ENCODE measurements at places on chromosomes 16 and 17. TPM values are rescaled to one million over a fixed set of nuclear protein-coding genes. Genes with fewer than 3 reads are reported as not detected.

LAT gene
- 8.6 TPM for total RNA-seq

CCL16 gene
- not detected for total RNA-seq

DNA sequence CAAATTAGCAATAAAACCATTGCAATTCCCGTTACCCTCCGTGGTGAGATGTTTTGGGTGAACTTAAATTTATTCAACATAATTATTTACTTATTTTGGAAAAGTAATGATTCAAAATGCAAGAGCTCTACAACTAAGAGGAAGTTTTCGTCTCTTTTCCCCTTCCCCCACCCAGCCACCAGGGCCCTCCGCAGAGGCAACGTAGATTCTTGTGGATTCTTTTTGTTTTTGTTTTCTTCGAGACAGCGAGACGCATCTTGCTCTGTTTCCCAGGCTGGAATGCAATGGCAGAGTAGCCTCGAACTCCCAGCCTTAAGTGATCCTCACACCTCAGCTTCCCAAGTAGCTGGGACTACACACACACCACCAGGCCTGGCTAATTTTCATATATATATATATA, 19.2 kb downstream of the CCDC40 start:
- H3K4me1 ChIP-seq, result no peaks in the 10 kb centered on the region
- no peak overlapping the region for H3K27ac ChIP-seq
- no peak overlapping the region for H3K4me3 ChIP-seq
- no peaks in the 10 kb centered on the region for H3K27me3 ChIP-seq

GRCh38 chr17:44585315-44585714, 28.0 kb downstream of the FZD2 start:
- H3K36me3 ChIP-seq, result no peaks in the 10 kb centered on the region
- DNase-seq, result peak; percentile 50
- no peak overlapping the region for H3K27ac ChIP-seq
- H3K4me1 ChIP-seq, result no peaks in the 10 kb centered on the region
- no peak overlapping the region for H3K4me3 ChIP-seq

C17orf113 gene
- not detected for total RNA-seq

DNA sequence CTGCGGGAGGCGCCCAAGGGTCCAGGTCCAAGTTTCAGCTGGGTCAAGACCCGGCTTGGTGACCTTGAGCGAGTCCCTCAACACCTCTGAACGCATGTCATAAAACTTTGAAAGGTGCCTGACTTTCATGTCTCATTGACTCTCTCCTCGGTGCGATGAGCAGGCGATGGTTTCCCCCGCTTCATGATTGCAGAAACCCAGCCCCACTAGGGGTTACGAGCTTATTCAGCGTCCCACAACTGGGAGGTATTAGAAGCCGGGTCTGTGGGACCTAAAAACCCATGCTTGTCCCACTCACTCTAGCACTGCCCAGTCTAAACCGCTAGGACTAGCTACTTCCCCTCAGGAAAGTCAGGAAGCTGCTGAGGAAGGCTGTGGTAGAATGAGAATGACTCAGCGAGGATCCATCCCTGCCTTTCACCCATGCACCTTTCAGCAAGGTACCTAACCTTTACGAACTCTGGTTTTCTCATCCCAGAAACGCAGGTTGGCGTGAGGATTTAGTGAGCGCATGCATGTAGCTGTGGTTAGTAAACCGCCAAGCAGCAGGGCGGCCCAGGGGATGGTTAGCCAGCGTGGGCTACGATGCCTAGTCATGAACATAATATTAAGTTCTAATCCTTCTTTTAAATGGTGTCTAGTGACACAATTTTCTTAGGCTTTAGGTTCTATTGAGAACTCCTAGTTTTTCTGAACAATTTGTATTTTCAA, 26.2 kb upstream of the RFFL start:
- no peaks in the 10 kb centered on the region for H3K27me3 ChIP-seq
- H3K4me3 ChIP-seq, result peak overlapping the region; percentile 58
- no peak overlapping the region for H3K27ac ChIP-seq
- no peak for DNase-seq
- H3K4me1 ChIP-seq, result peaks cover 20% of the 10 kb centered on the region

DNA sequence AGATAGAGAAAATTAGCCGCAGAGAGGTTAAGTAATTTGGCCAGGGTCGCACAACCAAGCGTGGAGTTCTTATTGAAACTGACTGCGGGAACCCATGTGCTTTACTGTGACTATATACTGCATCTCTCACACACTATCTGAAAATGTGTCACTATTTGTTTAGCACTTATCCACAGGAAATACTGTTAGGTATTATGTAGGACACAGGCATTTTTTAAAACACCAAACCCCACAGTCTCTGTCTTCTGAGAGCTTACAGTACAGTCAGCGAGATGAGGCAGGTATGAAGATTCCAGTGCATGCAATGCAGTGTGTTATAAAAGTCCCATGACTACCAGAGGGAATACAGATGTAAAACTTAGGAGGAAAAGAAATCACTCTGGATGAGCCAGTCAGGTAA, 11.3 kb downstream of the RBL2 start:
- H3K4me3 ChIP-seq, result no peak overlapping the region
- peaks cover 18% of the 10 kb centered on the region for H3K36me3 ChIP-seq
- H3K27ac ChIP-seq, result no peak overlapping the region
- no peak for DNase-seq
- H3K27me3 ChIP-seq, result no peaks in the 10 kb centered on the region
- peaks cover 14% of the 10 kb centered on the region for H3K4me1 ChIP-seq

DNA sequence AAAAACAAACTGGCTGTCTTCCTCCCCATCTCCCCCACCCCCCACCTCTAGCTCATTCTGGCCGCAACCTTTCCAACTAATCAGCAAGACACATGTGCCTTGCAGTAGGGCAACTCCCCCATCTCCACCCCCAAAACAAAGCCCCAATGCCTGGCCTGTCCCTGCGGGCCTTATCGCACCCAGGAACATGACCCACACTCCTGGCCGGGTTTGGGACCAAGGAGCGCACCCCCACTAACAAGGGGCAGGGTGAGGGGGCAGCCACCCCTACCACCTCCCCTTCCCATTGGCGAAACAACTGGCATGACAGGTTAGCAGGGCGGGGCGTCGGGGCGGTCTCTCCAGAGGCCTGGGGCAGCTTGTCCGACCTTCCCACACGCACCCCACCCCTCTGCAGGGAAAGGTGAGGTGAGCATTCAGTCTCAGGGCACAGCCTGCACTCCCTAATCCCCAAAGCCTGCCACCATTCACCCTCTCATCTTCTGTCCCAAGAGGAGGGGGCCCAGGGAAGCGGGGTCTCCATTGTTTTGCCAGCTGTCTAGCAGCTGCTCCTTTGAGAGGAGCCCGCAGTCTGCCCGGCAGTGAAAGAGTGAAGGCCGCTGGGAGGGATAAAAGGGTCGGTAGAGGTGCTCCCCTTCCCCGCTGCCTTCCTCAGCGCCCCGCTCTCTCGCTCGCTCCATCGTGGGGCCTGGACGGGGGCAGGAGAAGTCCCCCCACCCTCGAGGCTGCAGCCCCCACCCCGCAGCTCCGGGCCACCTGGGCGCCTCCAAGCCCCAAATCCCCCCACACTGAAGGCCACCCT, 765 bp downstream of the MYO18A start:
- DNase-seq, result no peak
- H3K4me1 ChIP-seq, result peaks cover 26% of the 10 kb centered on the region
- H3K4me3 ChIP-seq, result peak overlapping the region; percentile 57
- peaks cover 3% of the 10 kb centered on the region for H3K27me3 ChIP-seq
- no peaks in the 10 kb centered on the region for H3K36me3 ChIP-seq

DNA sequence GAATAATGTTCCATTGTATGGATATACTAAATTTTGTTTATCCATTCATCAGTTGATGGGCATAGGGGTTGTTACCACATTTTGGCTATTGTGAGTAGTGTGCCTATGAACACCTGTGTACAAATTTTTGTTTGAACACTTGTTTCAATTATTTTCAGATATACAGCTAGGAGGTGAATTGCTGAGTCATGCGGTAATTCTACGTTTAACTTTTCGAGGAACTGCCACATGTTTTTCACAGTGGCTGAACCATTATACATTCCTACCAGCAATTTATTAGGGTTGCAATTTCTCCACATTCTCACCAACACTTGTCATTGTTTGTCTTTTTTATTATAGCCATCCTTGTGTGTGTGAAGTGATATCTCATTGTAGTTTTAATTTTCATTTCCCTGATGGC, 75.6 kb downstream of the AKAP1 start:
- H3K36me3 ChIP-seq, result no peaks in the 10 kb centered on the region
- no peaks in the 10 kb centered on the region for H3K4me1 ChIP-seq
- no peak overlapping the region for H3K27ac ChIP-seq
- no peak for DNase-seq
- H3K27me3 ChIP-seq, result 0 out of 2 replicates have a peak, but pooled peaks cover 3% of the 10 kb centered on the region

- no peak overlapping the region for H3K27ac ChIP-seq
- no peaks in the 10 kb centered on the region for H3K27me3 ChIP-seq
These were observed 664 bp upstream of the NKD1 start for GRCh38 chr16:50547340-50548124.

GRCh38 chr17:44863061-44863918, 15.6 kb downstream of the HIGD1B start:
- no peak for DNase-seq
- no peaks in the 10 kb centered on the region for H3K4me1 ChIP-seq
- no peak overlapping the region for H3K4me3 ChIP-seq
- peaks cover 41% of the 10 kb centered on the region for H3K36me3 ChIP-seq
- no peak overlapping the region for H3K27ac ChIP-seq
- no peaks in the 10 kb centered on the region for H3K27me3 ChIP-seq

SPATA22 gene
- total RNA-seq, result not detected

GRCh38 chr16:88813269-88814143, 1.8 kb upstream of the APRT start:
- peaks cover 15% of the 10 kb centered on the region for H3K36me3 ChIP-seq
- DNase-seq, result peak; percentile 59
- H3K27ac ChIP-seq, result no peak overlapping the region
- H3K4me1 ChIP-seq, result peaks cover 26% of the 10 kb centered on the region
- H3K27me3 ChIP-seq, result no peaks in the 10 kb centered on the region
- no peak overlapping the region for H3K4me3 ChIP-seq

DNA sequence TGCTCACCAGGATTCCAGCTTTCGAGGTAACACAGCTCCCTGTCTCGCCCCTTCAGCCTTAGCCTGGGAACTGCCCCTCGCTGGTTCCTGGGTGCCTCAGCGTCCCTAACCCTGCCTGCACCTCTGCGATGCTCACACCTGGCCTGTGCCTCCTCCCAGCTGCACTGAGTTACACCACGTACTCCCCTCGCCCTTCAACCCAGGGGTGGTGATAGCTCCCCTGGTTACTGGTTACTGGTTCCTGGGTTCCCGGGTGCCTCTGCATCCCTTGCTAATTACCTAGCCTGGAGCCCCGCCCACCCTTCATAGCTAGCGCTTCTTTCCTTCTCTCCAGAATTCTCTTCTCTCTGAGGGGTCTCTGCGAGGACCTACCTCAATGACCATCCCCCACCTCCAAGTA, 65.3 kb upstream of the PLCG2 start:
- no peak overlapping the region for H3K27ac ChIP-seq
- H3K4me1 ChIP-seq, result peaks cover 21% of the 10 kb centered on the region
- no peak overlapping the region for H3K4me3 ChIP-seq

CPHXL gene
- not detected for total RNA-seq

DNA sequence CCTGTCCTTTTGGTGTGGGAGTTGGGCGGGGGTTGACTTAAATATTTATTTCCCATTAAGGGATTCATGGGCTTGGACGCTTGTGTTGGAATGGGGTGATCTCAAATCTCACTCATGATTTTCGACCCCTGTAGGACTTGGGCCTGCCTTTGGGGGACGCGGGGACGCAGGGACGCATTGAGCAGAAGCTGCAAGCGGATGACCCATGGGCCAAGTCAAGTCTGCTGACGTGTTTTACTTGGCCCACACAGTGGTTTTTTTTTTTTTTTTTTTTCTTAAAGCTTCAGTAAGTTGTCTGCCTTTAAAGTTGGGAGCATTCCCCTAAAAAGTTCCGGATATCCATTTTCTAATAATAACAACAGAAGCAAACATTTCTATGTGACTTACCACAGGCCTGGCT, 28.9 kb downstream of the CMIP start:
- no peak for DNase-seq
- peaks cover 30% of the 10 kb centered on the region for H3K4me1 ChIP-seq
- H3K4me3 ChIP-seq, result no peak overlapping the region
- H3K27ac ChIP-seq, result no peak overlapping the region

DNA sequence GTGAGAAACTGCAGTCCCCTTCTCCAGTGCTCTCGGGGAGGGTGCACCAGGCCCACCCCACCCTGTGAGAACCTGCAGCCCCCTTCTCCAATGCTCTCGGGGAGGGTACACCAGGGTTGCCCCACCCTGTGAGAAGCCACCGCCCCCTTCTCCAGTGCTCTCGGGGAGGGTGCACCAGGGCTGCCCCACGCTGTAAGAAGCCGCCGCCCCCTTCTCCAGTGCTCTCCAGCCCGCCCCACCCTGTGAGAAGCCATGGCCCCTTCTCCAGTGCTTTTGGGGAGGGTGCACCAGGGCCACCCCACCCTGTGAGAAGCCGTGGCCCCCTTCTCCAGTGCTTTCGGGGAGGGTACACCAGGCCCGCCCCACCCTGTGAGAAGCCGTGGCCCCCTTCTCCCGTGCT, 12.1 kb downstream of the SPATA33 start:
- no peak for DNase-seq
- H3K4me1 ChIP-seq, result no peaks in the 10 kb centered on the region
- H3K4me3 ChIP-seq, result no peak overlapping the region
- H3K27me3 ChIP-seq, result no peaks in the 10 kb centered on the region

GRCh38 chr16:83806731-83807130, 1.0 kb upstream of the HSBP1 start:
- peaks cover 17% of the 10 kb centered on the region for H3K36me3 ChIP-seq
- no peak overlapping the region for H3K4me3 ChIP-seq
- DNase-seq, result no peak

DNA sequence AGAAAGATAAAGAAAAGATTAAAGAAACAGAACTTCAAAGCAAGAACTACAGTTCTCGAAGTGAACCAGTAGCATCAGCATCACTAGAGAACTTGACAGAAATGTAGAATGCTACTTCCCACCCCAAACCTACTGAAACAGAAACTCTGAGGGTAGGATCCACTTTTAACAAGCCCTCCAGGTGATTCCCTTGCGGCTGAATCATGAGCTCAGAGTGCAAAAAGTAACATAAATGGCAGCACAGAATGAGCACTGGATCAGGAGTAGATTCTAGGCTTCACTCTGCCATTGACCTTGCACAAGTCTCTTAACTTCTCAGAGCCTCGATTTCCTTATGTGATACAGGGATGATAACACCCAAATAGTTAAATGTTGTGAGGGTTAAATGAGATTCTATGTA, 5.8 kb downstream of the TOM1L2 start:
- H3K27me3 ChIP-seq, result no peaks in the 10 kb centered on the region
- no peaks in the 10 kb centered on the region for H3K36me3 ChIP-seq
- H3K4me3 ChIP-seq, result no peak overlapping the region
- no peak overlapping the region for H3K27ac ChIP-seq

DNA sequence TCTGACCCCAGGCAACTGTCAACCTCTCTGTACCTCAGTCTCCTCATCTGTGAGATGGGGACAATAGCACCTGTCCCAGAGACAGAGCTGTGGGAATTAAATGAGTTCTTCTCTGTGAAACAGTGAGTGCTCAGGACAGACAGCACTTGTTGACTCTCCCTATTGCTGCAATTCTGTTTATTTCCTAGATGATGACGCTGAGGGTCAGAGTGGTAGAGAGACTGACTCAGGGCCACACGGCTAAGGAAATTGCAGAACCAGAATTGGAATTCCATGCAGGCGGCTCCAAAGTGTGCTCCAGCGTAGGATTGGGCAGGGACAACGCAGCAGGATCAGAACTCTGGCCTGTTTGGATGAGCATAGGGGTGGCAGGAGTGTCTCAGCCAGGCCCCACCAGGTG, 302.2 kb downstream of the C16orf95 start:
- no peak overlapping the region for H3K4me3 ChIP-seq
- no peaks in the 10 kb centered on the region for H3K4me1 ChIP-seq
- no peaks in the 10 kb centered on the region for H3K36me3 ChIP-seq
- no peak for DNase-seq
- H3K27me3 ChIP-seq, result no peaks in the 10 kb centered on the region
- no peak overlapping the region for H3K27ac ChIP-seq
